Activated T-helper 1 cell treated with anti-CD3 and anti-CD28 coated beads, Interleukin-2, amount 50 U/mL, for 16 hours (primary cell): ENCODE measurements at places on chromosomes 2 and 18.

DNA sequence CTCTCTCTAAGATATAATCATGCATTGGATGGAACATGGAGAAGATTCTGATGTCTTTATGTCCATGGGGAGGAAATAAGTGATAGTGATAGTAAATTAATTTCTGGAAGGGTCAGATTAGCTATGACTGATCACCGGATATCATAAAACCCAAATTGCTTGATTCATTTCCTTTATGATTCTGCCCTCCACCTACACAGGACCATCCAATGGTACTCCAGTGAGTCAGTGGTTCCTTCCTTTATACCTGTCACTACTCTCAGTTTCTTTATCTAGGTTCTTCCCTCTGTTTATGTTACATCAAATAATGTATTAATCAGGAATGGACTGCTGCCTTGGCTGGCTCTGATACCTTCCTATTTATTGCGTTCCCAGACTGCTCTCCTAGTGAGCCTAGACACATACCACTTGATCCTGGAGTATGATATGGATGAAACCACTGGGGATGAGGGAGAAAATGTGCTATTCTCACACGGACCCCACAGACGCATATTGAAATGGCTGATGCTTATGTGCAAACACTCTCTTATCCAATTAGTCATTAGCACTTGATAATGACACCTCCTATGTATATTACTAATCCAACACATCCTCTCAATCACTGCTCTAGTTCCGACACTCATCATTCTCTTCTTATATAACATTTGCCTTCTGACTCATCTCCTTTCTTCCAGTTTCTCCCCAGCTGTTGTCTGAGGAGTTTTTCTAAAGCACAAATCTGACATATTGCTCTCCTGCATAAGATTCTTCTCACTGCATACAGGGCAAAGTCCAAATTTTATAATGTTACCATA is 315.6 kb downstream of the INSIG2 start:
- no peak for DNase-seq

DNA sequence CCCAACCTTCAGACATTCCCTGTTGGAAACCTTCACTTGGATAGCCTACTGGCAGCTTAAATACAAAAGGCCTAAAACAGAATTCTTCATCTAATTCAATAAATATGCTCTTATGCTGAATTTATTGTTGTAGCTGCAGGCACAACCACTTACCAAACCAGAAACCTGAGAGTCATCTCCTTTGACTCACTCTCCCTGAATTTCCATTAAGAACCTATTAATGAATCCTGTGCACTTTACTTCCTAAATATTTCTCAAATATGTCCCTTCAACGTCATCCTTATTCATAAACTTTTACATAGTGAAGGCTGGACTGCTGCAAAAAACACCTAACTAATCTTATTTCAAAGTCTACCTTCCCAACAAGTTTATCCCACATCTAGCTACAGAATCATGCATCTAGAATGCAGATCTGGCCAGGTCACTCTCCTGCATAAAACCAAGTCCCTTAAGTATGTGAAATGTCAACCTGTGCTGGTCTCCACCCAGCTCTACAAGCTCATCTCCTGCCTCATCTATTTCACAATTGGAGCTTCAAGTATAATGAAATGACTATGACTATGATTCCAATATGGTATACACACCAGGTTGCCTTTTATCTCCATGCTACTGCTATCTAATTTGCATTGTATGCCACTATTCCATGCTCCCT is 354.2 kb downstream of the ZEB2 start:
- no peak for DNase-seq

- DNase-seq: no peak
These were observed 190.7 kb upstream of the CCDC68 start for GRCh38 chr18:55149994-55150393.

DNA sequence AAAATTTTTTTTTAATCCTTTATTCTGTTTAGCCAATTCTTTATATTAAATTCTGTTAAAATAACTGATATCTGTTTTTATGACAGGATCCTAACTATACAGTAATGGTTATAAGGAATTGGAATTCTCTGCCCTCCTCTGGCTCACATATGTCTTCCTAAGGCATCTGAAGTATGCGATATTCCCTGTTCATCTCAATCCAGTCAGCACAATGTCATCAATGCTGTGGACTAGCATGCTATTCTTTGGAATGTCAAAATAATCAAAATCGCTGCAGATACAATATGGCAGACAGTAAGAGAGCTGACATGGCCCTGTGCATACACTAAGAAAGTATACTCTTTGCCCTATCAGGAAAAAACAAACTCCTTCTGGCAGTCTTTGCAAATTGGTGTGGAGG is 107.6 kb downstream of the AP1S3 start:
- no peak for DNase-seq

- DNase-seq: no peak
These were observed 19.1 kb downstream of the PLA2R1 start for GRCh38 chr2:160043265-160043664.

- no peak for DNase-seq
These were observed 5.3 kb upstream of the ERICH2 start for GRCh38 chr2:170764880-170765261.

DNA sequence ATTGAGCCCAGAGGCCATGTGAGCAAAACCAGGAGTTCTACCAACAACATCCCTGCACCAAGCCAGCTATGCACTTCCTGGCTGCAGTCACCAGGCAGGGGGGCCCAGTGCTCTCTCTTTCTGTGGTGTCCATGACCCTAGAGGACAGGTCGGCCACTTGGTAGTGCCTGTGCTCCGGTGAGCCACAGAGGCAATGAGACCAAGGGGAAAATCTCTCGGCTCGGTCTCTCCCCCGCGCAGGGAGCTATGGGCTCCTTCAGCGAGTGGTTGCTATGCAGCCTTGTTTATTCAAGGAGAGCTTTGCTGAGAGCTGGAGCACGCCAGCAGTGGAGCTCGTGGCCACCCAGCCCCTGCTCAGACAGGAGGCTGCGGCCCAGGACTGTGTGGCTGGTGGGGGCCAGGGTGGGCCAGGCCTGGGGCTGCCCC is at the start of gene TOGARAM2:
Gene TOGARAM2, plus strand, starts transcription at position 283 of the 426 bp plus-strand sequence. CDS start 13,537 bp downstream, outside the sequence.
- no peak for DNase-seq

DNA sequence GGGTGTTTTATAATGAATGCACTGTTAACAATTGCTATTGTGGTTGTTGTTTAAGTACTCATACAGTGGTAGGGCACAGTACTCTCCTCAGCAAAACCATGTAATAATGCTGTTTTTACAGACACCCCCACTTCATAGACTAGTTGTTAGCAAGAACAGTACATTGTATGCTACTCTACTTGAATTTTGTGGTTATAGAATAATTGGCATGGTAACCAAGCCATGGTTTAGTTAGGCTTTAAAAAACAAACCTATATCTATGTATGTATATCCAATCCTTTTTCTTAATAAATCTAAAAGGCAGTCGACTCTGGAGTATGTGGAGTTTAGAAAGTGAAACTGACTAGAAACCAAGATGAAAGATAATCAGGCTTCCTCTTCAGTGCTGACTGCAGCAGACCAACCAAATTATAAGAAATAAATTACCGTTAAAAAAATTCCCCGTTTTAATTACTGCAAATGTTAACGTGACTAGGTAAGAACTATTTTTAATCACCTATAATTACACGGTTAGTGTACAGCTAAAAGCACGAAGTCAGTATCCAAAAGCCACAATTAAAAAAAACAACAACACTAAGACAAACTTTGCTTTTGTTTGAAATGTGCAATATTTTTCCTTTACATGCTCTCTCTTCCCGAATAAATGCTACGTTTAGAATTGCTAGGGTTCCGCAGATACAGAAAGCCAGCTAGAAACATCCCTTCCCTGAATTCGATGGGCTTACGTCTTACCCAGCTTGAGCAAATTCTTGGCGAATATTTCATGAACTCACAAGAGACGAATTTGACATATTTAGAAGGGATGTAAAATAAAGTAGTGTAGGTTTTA is 113.3 kb upstream of the SERTAD2 start:
- no peak for DNase-seq

- no peak for DNase-seq
These were observed 311.8 kb upstream of the ST6GAL2 start for GRCh38 chr2:107197594-107198294.

DNA sequence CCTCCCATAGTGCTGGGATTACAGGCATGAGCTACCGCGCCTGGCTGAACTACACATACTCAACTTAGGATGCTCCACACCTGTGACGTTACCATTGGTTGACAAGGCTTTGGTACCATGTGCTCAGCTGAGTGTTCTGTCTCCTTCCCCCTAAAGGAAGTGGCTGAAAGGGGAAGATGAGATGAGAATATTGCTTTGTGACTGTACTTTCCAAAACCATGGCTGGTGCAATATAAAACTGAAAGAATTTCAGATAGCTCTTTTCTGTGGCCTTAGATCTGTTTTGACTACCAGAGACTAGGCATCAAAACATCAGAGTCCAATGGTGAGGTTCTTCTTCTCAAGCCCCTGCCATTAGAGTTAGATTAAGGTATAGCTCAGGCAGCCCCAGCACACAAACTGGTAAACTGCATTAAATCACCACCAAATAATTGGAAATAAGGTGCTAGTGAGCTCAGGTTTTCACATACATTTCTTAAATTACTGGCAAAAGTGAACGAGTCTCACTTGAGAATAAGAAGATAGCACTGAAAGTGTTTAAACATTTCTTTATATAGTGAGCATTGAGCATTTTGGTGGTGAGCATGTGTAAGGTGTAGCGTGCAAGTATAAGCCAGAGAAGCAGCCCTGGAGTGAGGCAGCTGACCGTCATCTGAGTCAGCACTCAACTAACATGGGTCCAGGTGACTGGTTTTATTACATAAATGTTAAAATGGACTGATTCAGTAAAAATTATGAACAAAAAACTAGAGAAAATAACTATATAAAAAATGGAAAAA is 113.5 kb upstream of the FZD5 start:
- DNase-seq: no peak

DNA sequence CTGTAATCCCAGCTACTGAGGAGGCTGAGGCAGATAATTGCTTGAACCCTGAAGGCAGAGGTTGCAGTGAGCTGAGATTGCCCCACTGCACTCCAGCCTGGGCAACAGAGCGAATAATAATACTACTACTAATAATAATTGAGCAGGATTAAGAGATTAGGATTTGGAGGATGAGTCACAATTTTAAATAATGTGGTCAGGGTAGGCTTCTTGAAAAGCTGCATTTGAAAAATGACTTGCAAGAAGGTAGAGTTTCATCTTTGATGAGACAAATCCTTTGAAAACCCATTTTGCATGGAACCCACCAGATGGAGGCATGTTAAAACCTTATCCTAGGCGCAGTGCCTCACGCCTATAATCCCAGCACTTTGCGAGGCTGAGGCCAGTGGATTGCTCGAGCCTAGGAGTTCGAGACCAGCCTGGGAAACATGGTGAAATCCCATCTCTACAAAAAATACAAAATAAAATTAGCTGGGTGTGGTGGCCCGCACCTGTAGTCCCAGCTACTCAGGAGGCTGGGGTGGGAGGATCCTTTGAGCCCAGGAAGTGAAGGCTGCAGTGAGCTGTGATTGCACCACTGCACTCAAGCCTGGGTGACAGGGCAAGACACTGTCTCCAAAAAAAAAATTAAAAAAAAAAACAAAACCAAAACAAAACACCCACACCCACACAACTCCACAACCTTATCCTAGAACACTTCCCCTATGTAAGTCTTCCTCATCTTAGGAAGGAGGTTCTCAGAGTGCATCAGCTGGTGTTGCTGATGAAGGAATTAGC is 3.3 kb upstream of the ATP8B1 start:
- DNase-seq: no peak

- no peak for DNase-seq
These were observed 104.8 kb downstream of the PLCL1 start for GRCh38 chr2:197908990-197909776.

DNA sequence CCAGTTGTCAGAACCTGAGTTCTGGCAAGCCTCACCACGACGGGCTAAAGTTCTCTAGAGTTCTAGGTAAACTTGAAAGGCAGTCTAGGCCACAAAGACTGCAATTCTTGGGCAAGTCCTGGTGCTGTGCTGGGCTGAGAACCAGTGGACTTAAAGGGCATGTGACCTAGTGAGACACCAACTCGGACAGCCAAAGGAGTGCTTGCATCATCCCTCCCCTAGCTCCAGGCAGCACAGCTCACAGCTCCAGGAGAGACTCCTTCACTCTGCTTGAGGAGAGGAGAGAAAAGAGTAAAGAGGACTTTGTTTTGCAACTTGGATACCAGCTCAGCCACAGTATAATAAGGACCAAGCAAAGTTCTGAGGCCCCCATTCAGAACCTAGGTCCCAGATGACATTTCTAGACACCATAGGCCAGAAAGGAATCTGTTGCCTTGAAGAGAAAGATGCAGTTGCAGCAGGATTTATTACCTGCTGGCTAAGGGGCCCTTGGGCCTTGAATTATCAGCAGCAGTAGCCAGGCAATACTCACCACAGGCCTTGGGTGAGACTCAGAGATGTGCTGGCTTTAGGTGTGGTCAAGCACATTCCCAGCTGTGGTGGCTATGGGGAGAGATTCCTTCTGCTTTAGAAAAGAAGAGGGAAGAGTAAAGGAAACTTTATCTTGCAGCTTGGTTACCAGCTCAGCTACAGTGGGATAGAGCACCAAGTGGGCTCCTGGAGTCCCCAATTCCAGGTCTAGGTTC is 51.8 kb downstream of the UPP2 start:
- no peak for DNase-seq

DNA sequence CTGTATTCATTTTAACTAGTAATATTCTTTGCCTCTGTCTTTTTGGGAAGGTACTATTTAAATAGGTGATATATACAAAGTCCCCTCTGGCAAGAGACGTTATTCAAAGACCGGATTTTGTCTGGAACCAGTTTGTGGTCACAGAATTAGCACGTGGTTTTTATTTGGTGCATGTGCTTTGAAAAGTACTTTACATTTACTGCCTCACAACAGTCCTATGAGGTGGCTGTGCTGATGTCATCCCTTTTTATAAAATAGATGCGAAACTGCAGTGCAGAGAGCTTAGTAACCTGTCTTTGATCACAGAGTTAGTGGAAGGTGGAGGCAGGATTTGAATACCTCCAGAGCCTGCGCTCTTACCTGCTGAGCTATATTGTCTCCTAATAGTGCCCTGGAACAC is 4.0 kb downstream of the LPIN1 start:
- peak; percentile 28 for DNase-seq

DNA sequence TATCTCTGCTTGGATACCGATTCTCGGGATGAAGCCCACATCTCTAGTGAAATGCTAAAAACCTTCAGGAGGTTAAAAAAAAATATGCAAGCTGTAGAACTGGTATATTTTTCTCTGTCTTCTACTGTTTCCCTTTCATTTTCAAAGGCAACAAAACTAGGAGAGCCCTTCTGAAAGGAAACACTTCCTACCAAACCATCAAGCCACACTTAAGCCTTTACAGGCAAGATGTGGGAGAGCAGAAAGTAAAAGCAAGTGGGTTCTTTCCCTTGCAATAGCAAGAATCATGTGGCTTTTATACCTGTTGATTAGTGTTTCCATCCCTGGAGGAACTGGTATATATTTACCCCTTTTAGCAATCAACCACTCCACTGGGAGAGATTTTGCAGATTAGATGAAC is 147.9 kb upstream of the ACAA2 start:
- no peak for DNase-seq

DNA sequence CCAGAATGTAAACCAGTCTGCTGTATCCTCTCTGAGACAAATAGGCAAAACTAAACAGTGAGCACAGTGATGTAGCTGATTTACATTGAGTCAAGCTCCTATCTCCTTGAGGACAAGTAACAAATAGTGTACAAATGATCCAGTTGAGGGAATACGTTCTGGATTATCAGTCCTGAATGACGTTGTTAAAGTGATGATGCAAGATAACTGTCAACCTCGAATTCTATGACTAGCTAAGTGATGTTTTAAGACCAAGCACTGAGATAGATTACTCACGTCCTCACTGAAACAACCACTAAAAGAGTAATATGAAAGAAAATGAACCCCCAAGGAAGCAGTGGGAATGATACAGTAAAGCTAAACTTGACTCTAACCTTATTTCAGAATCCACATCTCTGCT is 46.8 kb downstream of the SMC6 start:
- DNase-seq: no peak
